ENCODE measurements at places on chromosomes 5 and 9.

DNA sequence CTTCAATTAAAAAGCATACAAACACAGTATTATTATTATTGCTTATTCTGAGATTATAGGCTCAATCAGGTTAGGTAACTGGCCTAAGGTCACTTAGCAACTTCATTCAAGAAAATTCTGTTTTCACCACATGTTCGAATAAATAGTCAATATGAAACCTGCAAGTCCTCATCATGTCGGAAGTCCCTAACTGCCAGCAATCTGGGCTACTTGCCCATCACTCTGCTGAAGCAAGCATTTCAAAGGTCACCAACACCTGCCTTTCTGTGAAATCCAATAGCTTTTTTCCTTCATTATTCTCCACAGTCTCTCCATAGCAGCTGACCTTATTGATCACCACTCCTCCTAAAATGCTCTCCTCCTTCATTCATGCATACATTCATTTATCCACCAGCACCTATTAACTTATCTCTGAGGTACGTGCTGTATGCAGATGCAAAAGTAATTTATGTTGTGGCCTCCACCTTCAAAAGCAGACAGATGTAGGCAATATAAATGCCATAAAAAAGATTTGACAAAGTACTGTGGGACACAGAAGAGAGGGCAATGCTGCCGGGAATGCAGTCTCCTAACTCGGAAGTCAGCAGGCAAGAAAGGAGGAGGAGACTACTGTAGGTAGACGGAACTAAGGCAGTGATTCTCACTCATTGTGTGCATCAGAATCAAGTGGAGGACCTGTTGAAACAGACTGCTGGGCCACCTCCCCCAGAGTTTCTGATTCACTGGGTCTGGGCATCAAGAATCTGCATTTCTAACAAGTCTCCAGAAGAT is 310.9 kb downstream of the BNC2 start:
- no peak for DNase-seq

DNA sequence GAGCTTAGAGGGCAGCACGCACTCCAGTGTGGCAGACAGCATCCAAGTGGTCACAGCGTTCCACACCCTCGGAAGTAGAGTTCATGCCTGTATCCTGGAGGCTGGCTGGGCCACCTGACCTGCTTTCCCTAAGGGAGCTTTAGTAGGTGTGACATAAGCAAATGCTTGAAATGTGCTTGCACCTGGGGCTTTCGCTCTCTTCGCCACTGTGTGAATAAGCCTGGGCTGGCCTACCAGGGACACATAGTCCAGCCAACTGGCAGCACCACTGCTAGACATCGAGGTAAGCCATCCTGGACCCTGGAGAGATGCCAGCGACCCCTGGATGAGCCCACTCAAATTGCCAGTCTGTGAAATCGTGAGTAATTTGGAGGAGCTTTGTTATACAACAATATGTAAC is 24.9 kb upstream of the IRX4 start:
- DNase-seq, result no peak

DNA sequence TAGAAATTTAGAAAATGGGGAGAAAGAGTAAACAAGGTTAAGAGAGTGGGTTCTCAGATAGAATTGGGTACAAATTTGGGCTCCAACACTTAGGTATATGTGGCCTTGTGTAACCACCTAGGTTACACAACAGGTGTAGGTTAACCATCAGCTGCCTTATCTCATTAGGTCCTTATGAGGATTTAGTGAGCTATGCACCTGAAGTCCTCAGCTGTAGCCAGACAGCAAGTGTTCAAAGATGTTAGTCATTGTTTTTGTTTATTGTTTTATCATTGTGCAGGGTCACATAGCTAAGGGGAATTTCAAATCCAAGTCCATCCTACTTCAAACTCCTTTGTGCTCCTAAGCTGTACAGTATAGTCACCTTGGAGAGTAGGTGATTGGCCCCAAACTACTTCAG is 970 bp upstream of the TRIM32 start:
- no peak for DNase-seq

GRCh38 chr5:90967443-90967842 is 408.8 kb downstream of the ADGRV1 start:
- DNase-seq, result no peak

- DNase-seq, result no peak
These were observed 4.0 kb upstream of the DNLZ start for GRCh38 chr9:136367296-136368145.

DNA sequence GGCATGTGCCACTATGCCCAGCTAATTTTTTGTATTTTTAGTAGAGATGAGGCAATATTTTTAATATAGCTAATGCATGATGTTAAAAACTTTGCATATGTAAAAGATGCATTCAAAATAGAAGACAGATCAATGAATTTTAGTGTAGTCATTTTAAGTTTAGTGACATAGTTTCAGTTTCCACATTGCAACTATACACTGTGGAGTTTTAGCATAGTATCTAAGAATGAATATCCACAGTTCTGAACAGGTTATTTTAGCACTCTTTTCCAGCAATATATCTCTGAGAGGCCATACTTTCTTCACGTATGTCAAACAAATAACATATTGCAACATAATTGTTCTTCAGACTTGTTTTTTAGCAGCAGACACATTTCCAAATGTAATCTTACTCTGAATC is 39.3 kb downstream of the RAB24 start:
- no peak for DNase-seq

GRCh38 chr5:38184627-38185026 is 73.7 kb upstream of the EGFLAM start:
- no peak for DNase-seq

DNA sequence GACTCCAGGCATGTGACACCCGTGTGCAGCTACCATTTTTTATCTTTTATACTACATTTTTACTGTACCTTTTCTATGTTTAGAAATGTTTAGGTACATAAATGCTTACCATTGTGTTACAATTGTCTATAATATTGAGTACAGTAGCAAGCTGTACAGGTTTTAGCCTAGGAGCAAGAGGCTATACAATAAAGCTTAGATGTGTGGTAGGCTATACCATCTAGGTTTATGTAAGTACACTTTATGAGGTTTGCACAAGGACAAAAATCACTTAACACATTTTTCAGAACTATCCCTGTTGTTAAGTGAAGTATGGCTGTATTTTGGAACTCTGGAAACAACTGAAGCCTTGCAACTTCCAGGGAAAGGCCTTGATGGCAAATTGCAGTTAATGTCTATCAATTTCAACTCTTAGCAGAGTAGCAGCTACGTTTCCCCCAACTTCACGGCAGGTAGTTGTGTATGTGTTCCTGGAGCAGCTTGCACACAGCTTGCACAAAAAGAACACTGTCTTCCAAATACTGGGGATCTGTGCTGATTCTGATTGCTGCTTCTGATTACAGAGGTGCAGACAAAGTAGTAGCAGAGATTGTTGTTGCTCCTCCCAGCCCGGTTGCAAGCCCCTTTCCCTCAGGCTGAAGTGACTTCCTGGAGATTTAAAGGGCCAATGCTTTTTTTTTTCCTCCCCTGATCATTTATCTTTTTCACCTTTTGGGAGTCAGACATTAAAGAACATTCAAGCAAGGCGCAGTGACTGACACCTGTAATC is 30.0 kb downstream of the SIL1 start:
- DNase-seq, result no peak

DNA sequence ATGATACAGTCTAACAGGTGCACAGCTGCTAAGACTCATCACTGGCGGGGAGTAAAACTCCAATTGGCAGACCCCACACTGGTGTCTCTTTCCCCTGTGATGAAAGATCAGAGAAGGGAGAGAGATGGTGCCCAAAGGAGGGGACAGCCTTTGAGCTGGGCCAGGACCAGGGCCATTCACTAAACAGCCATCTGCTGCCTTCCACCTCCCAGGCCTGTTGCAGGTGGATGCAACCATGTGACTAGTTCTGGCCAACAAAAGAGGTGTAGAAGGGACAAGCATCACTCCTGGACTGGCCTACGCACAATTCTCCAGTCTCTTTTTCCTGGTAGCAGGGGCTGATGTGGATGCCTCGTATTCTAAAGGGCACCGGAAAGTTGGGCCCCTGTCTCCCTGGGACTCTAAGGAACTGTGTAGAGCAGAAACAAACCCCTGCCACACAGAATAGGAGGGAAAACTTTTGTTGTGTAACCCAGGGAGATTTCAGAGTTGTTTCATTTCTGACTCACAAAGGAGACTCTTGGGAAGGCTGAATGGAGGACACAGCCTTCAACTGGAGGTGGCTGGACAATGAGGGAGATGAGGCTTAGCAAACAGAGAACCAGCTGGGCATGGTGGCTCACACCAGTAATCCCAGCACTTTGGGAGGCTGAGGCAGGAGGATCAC is 26.9 kb downstream of the TNIP1 start:
- no peak for DNase-seq

DNA sequence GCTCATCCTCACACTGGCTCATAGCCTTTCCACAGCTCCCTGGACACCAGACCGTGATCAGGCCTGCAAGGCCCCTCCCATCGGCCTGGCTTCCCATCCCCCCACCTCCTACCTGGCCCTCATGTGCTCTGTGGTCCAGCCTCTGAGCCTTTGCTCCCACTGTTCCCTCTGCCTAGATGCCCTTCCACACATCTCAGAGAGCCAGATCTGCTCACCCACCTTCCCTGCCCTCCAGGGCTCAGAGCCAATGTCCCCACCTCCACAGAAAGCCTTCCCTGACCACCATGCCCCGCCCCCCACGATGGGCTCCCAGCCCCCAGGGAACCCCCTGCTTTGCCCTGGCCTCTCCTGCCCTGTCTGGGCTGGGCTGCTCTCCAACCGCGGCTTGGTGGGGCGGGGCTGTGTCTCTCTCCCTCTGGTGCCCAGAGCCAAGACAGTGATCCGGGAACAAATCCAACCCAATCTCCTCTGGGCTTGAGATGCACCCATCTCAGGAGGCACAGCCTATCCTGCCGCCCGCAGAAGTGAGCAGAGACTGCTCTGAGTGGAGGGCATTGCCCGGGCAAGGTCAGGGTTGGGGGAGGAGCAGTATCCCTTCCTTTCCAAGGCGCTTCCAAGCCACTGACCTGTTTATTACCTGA is 1.6 kb downstream of the NINJ1 start:
- DNase-seq, result peak; percentile 72

DNA sequence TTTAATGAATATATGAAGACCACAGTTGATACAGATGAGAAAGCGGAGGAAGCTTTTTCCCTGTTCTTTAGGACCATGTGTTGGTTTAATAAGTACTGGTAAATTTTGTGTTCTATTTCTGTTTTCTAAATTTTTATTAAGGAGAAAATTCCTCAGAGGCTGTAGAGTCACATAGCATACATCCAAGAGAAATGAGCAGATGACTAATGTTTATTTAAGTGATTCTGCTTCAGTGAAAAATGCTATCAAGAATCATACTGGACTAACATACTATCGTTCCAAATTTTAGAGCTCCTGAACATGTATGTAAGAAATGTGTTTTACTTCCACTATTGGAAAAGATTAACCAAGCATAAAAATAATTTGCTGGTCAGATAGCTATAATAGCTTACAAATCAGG is 115.0 kb downstream of the KIAA1958 start:
- no peak for DNase-seq

DNA sequence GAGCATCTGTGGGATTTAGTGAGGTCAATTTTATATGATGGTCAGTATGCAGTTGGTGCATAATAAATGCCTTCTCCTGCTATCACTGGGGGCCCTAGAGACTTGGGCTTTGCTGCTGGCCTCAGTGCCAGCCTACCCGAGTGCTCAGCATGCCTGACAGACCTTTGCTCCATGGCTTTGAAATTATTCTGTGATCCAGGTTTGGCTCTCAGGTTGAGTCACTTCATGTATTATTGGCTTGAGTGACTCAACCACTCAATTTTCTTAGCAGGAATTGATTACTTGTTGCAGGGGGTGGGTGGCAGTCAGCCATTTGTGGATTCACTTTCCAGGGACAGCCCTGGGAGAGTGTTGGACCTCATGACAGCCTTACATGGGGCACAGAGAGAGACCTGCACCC is 13.5 kb downstream of the SLC25A48 start:
- no peak for DNase-seq

- no peak for DNase-seq
These were observed 720.6 kb downstream of the PTPRD start for GRCh38 chr9:9892217-9892616.

GRCh38 chr9:35517552-35518224 is 27.8 kb downstream of the RUSC2 start:
- no peak for DNase-seq

DNA sequence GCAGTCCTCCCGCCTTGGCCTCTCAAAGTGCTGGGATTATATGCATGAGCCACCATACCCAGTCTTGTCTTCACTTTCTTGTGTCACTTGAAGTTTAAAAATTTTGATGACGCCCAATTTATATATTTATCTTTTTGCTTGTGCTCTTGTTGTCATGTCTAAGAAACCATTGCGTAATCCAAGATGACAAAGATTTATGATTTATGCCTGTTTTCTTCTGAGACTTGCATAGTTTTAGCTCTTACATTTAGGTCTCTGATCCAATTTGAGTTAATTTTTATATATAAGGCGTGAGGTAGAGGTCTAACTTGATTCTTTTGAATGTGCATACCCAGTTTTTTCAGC is 18.6 kb downstream of the ANKHD1 start:
- DNase-seq, result no peak

- DNase-seq, result no peak
These were observed 4.1 kb downstream of the PRDM6 start for GRCh38 chr5:123093111-123093600.

GRCh38 chr9:127878001-127878651 is 651 bp upstream of the AK1 start:
- DNase-seq, result no peak

DNA sequence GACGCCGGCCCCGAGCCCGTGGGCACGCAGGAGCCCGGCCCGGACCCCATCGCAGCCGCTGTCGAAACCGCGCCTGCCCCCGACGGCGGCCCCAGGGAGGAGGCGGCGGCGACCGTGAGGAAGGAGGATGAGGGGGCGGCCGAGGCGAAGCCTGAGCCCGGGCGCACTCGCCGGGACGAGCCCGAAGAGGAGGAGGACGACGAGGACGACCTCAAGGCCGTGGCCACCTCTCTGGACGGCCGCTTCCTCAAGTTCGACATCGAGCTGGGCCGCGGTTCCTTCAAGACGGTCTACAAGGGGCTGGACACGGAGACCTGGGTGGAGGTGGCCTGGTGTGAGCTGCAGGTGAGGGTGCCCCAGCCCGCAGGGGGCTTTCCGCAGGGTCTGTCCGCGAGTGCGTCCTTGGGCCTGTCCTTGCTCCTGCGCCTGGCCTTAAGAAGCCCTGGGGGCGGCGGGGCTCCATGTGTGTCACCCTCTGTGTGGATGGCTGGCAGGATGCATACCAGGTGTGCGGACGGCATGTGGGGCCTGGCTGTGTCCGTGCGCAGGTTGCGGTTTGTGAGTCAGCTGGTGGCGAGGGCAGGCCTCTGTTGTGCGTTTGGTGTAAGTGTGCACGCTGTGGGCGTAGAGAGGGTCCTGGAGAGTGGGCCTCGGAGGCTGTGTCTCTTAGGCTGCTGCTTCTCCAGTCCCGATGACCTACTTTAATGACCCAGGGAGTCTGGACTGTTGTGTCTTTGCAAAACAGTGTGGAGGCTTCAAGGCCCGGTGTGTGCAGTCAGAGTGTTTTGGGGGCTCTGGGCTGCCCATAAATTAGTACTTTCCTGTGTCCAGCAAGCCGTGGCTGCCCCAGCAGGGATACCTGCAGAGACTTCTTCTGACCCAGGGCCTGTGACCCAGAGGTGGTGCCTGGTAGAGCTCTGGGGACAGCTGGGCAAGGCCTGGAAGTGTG is 1.6 kb downstream of the WNK2 start:
- DNase-seq, result no peak

- DNase-seq, result no peak
These were observed 78.5 kb upstream of the LRRTM2 start for GRCh38 chr5:138953387-138954256.
